ENCODE measurements at places on chromosomes 13 and 19. TPM values are rescaled to one million over a fixed set of nuclear protein-coding genes. Genes with fewer than 3 reads are reported as not detected.

UBE2M gene
- polyA plus RNA-seq: 7.5 TPM

- DNase-seq: no peak
Measured at GRCh38 chr19:2547033-2547680, 71.2 kb downstream of the GADD45B start.

DNA sequence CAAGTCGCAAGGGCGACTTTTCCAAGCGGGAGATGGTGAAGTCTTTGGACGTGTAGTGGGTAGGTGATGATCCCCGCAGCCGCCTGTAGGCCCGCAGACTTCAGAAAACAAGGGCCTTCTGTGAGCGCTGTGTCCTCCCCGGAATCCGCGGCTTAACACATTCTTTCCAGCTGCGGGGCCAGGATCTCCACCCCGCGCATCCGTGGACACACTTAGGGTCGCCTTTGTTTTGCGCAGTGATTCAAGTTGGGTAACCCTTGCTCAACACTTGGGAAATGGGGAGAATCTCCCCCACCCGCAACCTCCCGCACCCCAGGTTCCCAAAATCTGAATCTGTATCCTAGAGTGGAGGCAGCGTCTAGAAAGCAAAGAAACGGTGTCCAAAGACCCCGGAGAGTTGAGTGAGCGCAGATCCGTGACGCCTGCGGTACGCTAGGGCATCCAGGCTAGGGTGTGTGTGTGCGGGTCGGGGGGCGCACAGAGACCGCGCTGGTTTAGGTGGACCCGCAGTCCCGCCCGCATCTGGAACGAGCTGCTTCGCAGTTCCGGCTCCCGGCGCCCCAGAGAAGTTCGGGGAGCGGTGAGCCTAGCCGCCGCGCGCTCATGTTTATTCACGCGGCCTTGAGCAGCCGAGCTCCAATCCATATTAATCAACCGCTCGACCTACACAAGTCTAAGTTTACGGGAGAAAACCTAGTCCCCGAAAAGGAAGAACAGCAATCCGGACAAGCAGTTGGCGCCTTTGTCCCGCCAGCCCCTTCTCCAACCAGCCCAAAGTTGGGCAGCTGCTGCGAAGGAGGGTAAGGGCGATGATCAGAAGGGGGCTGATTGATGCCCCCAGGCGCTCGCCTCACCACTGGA is 9.9 kb downstream of the SOX21 start:
- DNase-seq: no peak

GRCh38 chr13:33244907-33245287 is 40.7 kb downstream of the STARD13 start:
- DNase-seq: no peak
